ENCODE measurements at places on chromosomes 1 and 21. TPM values are rescaled to one million over a fixed set of nuclear protein-coding genes. Genes with fewer than 3 reads are reported as not detected.

- no peak for DNase-seq
Measured at GRCh38 chr1:222104694-222105392, 363.0 kb upstream of the DUSP10 start.

The KCNA3 gene
- 115 TPM for total RNA-seq

GRCh38 chr1:205453466-205453865 is 2.4 kb downstream of the BLACAT1 start:
- DNase-seq = no peak

The ZNF683 gene
- total RNA-seq = not detected

The AK5 gene
- 2.7 TPM for total RNA-seq

All from T-helper 17 cell (primary cell).